Neural crest cell (in vitro differentiated cells): ENCODE measurements at places on chromosomes 1 and 21.

DNA sequence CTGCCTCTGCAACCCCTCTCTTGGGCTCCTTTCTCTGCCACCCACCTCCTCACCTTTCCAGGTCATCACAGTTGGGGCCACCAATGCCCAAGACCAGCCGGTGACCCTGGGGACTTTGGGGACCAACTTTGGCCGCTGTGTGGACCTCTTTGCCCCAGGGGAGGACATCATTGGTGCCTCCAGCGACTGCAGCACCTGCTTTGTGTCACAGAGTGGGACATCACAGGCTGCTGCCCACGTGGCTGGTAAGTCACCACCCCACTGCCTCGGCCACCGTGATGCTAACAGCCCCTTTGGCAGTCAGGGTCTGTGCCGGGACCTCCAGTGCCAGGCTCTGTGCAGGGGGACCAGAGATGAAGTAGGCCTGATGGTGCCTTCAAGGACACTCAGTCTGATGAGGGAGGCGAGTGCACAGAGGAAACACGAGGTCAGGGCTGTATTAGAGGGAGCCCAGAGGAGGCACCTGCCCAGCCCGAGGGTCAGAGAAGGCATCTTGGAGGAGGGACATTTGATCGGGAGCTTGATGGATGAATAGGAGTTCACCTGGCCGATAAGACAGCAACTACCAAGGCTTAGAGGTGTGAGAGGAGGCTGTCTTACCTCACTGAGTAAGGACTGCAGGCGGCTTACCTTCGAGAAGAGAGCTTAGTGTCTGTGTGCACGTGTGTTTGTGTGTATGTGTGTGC, 18.1 kb downstream of the PCSK9 start:
- DNase-seq = no peak

DNA sequence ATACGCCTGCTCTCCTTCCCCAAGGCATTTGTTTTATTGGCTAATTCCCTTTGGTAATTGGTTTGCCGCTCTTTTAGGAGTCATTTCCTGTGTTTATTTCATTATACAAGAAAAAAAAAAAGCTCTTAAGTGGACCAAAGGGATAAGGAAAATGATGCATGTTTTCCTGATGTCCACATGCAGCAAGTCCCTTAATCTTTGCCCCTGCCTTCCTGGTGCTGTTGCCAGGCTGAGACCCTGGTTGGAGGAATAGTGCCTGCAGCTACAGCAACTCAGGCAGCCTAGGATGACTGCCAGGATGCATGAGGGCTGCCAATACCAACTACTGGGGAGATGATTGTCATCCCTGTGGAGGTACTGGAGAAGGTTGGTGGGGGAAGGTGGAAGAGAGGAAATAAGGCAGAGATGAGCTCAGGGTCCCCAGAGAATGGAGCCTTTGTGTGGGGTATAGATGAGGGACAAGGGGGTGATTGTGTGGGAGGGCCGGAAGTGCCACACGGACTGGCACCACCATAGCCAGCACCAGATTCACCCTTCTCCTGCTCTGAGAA, 6.1 kb upstream of the GATAD2B start:
- DNase-seq = no peak

DNA sequence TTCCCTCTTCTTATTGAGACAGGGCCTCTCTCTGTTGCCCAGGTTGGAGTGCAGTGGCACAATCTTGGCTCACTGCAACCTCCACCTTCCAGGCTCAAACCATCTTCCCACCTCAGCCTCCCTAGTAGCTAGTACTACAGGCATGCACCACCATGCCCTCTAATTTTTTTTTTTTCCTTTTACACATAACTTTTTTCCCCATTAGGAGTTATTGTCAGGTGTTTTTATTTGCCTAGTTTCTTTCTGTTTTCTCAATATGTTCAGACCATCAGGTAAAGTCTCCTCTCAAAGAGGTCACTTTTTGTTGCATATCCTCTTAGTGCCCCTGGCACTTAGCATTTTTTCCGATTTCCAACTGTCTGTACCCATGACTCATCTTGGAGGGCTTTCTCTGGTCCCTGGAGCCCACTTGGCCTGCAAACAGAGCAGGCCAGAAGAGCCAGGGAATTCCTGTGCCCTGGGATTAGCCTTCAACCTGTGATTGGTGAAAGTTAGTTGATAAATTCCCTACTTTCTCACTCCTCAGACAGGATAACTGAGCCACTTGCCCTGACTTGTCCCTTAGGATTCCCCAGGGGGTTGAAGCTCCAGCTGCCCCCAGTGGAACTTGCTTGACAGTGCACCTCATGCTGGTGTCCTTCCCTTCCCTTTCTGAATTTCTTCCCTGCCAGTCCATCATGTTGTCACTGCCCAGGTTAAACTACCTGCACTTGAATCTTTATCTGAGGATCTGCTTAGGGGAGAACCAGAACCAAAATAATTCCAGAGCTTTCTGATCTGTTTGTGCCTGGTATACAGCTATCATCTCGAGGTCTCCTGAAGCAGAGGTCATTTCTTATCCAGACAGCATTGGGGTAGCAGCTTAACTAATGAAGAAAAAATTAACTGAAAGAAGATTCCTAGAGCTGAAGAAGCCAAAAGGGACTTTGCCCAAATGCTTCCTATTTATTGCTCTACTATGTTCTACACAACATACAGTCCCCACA, 2.4 kb downstream of the NTPCR start:
- DNase-seq = peak; percentile 27

DNA sequence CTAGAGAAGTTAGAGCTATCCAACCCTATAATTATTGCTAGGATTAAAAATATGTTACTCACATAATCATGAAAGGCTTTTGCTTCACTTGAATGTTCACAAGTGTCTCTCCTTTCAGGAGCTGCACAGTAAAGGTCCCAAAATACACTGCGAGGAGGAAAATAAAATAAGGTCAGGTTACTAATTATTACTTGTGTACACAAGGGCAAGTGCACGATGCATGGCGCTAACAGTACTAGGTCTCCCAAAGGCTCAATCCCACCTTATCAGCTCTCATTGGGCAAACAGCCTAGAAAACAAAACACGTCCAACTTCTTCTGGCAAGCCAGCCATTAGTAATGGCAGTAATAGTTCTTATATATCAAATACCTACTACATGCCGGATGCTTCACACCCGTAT, 4.4 kb downstream of the SSBP3 start:
- DNase-seq = no peak

GRCh38 chr1:227465256-227465655, 98.1 kb upstream of the ZNF678 start:
- no peak for DNase-seq

DNA sequence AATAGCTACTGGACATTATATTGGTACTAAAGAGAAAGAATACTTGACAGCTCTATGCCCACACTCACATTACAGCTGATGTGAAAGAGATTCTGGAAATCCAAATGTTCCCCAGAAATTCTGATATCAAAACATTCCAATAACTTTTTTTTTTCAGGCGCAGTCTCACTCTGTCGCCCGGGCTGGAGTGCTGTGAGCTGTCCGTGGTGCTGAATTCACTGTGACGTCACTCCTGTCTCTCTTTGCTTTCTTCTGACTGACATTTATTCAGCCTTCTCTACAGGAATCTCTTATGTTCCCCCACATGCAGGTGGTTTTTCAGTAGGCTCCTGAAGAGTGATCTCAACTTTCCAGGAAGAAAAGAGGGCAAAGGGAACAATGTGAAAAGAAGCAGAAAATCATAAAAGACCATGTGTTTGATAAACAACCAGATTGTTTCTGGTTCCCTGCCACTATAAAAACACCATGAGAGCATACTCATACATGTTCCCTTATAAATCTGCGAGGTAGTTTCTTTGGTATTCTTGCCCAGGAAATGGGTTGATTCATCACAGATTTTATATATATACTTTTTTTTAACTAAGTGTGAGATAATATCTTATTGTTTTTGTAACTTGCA, 6.2 kb downstream of the S100A7A start:
- DNase-seq = peak; percentile 87

GRCh38 chr1:214957330-214958137, 125.0 kb upstream of the KCNK2 start:
- DNase-seq = no peak

- DNase-seq = peak; percentile 31
Observed at GRCh38 chr1:160219062-160219929, 14.1 kb downstream of the PEA15 start.

DNA sequence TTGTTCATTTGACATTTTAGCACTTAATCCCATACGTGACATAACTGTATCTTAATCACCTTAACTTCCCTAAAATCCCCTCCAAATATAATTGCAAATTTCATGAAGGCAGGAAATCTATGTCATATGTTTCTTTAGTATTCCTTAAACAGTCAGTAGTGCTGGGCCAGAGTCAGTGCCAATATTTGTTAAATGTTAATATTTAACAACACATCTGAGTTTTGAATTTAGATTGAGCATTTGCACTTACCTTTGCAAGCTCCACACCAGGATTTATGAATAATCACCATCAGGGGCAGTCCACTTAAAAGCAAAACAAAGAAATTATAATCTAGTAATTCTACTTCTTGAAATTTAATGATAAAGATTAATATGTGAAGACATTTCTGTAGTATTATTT, 5.3 kb downstream of the KTI12 start:
- DNase-seq = no peak

DNA sequence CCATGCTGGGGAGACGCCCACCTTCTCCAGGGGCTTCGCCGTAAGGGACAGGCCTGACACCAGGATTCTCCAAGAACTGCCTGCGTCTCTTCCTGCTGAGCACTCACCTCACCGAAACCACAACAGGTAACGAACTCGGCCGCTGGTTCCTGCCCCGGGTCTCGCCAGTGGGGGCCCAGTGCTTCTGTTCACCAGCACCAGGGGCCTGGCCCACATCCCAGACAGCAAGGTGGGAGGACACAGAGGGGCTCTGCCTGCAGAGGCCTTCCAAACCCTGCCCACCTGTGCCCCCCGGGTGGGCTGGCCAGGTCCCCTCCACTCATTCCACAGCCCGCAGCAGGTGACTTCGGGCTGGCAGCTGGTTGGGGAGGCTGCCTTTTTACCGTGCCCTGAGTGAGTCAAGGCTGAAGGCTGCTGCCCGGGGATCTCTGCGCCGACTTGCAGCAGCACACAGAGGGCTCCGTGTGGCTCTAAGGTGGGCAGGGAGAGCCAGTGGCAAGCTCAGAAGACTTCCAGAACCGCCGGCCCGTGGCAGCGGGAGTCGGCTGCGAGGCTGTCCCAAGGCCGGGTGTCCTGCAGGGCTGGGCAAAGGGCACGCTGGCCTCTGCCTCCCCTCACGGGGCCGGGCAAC, 14.7 kb upstream of the COL18A1 start:
- DNase-seq = no peak

DNA sequence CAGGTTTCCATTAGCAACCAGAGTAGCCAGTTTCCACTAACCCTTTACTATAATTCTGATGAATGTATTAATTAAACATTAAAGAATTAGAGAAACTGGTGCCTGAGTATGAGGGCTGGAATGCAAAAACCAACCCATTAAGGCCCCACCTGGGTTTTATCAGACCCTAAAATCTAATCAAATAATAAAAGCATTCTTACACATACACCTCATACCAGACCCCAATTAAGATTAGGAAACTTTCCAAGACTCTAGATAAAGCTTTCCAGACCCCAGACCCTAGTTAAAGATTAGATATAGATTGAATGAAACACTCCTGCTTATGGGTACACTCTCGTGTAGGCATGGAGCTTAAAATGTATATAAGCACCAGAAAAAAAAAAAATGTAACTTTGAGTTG, 581.3 kb upstream of the BEND5 start:
- DNase-seq = no peak

GRCh38 chr1:186212568-186213224, 162.4 kb downstream of the TPR start:
- peak; percentile 28 for DNase-seq

DNA sequence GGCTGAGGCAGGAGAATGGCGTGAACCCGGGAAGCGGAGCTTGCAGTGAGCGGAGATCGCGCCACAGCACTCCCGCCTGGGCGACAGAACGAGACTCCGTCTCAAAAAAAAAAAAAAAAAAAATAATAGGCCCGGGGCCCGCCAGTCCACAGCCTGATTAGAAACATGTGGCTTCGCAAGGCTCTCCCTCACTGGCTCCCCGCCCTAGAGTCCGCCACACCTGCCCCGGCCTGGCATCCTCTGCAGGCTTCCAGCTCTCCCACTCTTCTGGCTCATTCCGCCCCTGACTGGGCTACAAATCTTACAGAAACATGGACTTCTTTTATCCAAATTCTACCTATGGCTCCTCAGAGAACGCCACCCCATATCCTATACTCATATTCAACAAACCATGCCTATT, 32.4 kb downstream of the PGBD5 start:
- no peak for DNase-seq

DNA sequence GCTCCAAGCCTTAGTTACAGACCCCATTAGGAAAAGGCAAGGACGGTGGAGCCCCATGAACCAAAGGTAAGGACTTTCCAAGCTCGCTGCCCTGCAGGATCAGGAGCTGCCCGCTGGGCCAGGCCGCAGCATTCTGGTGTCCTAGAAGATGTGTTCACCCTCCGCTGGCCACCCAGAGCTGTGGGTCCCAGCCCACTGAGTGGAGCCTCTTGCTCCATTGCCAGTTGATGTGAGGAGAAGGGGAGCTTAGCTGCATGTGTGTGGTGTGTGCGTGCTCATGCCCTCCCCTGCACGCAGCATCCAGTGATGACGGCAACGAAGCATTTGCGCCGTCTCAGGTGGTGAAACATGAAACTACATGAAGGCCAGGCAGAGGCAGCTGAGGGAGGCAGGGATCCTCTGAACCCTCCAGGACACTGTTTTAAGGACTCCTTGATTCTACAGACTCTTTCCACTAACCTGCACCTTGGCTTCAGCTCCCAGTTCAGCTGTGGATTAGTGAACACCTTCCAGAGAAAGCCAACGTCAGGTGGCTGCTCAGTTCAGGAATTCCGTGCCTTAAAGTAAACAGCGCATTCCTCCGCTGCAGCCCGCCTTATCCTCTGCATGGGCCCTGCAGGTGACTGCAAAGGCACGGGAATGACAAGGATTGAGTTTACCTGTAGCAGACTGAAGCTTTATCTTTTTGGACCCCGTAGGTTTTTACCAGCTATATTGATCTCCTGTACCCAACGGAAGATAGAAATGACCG, 48.7 kb downstream of the SMYD2 start:
- no peak for DNase-seq

GRCh38 chr1:204259782-204260181, 46.0 kb upstream of the GOLT1A start:
- no peak for DNase-seq

DNA sequence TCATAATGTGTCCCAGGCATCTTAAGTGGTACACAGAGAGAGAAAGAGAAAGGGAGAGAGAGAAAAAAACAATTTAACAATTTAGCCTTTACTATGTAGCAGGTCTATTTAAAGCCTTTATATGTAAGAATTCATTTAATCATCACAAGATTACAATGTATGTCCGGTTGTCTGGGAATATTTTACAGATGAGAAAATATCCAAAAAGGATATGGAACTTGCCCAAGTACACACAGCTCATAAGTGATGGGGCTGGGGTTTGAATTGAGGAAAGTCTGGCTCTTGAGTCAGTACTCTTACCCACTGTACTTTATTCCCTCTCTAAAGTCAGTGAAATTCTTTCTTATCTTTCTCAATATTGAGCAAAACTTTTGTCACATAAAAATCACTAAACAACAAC, 104.6 kb downstream of the LYPLAL1 start:
- no peak for DNase-seq

DNA sequence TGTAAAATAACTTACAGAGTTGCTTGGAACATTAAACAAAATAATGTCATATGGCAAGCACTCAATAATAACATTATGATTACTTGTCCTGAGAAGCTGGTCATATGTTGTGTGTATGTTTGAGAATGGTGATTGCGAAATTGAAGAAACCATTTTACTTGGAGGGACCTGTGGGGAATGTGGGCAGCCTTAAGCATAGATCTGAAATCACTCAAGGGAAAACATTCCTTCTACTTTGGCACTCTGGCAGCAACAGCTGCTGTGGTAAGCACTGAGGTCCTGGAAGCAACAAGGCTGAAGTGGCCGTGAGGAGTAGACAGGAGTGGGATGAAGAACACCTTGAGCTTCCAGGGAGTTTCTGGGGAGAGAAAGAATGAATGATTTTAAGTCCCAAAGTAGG, 165.4 kb upstream of the ADAMTS5 start:
- no peak for DNase-seq
